ENCODE measurements at places on chromosomes 1 and 21.

- DNase-seq: peak; percentile 50
Measured at GRCh38 chr1:186960861-186961260, 132.1 kb downstream of the PLA2G4A start.

DNA sequence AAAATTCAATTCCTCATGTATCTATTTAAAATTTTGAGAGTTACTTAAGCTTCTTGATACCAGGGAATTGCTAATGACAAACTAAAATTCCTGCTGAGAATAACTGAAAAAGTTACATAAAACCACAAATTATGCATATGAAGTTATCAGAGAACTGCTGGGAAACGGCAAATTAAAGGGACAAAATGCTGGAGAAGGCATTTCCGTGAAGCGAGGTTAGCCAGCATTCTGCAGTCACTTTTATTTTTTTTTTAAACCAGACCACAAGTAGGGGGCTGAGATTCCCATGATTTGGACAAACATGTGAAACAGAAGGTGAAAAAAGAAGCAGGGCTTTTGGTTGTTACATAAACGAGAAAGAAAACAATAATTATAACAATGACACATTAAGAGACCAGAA is 737.6 kb upstream of the CHRM3 start:
- DNase-seq: no peak

- DNase-seq: peak; percentile 92
Measured at GRCh38 chr1:20590306-20590777, 1.4 kb downstream of the CDA start.

DNA sequence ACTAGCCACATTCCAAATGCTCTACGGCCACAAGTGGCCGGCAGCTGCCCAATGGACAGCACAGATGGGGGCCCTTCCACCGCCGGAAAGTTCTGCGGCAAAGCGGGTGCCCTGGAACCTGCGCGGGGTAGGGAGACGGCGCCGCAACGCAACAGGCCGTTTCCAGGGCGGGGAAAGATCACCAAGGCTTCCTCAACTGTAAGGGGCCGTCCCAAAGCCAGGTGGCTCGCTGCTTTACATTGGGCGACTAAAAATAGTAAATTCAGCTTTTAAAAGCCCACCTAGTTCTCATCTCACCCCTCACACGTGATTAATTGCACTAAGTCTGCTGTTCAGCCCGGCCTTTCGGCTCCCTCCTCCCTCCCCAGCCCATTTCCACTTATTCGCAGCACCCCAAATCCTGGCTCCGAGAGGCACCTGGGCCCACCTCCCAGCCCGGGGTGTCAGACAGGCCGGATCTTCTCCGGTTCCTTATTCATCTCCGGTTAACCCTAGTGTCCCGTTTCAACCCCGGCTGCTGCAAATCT is 643 bp downstream of the CFAP298 start:
- peak; percentile 38 for DNase-seq

DNA sequence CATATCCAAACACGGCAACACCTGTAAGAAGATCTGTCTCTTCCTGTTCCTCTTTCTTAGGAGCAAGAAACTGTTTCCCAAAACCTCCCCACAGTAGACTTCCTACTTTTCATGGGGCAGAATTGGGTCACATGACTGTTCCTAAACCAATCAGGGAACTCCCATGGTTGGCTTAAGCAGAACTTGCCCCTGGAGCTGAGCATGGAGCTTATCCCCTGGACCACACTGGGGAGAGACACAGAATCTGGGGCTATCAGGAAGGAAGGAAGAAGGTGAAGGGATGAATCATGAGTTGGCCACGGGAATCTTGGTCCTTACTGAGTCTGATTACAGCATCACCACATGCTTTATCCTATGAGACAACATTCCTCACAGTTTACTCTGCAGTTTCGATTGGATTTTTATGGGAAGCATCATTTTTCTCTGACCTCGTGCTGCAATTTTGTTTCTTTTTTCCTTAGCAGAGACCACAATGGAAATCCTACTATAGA is 81.8 kb downstream of the CDC7 start:
- peak; percentile 97 for DNase-seq

DNA sequence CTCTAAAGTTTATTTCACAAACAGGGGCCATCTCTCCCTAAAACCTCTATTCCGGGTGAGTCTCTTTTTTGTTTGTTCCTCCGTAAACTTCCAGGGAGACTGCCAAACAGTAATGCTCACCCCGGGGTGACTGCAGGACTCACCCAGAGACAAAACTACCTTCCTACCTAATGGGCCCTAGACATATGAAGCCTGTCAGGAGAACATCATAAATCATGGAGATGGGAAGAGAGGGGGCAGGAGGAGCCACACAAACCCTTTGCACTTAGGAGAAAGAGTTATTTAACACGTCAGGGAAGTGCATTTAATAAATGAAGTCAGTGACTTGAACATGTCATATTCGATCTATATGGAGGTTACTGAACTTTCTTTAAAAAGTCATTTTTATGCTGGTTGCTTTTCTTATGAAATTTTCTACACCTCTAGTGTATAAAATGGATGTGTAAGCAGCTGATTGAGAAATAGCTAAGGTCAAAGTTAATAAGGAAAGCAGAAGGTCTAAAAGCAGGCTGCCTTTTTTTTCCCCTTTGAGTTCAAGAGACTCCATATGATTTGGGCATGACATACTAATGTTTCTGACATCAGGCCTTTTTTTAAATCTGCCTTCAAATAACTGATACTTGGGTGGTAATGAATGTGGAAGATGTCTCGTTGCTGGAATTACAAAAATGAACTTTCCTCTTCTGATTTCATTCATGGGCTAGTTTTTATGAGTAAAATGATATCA is 286.9 kb upstream of the USP25 start:
- DNase-seq: peak; percentile 19

GRCh38 chr1:8814865-8815264 is 2.6 kb downstream of the RERE start:
- no peak for DNase-seq

- DNase-seq: no peak
Measured at GRCh38 chr1:20903437-20903836, 116.3 kb upstream of the HP1BP3 start.

DNA sequence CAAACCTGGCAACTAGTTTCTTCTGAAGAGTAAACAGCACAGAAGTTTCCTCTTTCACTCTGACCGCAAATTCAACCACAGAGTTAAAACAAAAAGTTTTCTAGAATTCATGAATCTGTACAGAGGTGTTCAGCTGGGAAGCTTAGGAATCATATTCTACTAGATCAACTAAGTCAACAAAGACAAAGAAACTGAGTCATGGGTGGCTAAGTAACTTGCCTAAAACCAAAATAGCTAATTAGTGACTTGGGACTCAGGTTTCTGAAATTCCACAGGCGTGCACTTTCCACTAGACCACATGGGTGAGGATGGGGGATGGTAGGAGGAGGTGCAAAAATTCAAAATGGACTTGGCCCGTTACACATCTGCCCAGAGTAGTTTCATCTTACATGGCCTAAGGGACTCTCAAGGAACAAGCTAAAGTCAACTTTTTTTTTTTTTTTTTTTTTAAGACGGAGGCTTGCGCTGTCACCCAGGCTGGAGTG is 25.8 kb downstream of the PTPN14 start:
- DNase-seq: peak; percentile 59

DNA sequence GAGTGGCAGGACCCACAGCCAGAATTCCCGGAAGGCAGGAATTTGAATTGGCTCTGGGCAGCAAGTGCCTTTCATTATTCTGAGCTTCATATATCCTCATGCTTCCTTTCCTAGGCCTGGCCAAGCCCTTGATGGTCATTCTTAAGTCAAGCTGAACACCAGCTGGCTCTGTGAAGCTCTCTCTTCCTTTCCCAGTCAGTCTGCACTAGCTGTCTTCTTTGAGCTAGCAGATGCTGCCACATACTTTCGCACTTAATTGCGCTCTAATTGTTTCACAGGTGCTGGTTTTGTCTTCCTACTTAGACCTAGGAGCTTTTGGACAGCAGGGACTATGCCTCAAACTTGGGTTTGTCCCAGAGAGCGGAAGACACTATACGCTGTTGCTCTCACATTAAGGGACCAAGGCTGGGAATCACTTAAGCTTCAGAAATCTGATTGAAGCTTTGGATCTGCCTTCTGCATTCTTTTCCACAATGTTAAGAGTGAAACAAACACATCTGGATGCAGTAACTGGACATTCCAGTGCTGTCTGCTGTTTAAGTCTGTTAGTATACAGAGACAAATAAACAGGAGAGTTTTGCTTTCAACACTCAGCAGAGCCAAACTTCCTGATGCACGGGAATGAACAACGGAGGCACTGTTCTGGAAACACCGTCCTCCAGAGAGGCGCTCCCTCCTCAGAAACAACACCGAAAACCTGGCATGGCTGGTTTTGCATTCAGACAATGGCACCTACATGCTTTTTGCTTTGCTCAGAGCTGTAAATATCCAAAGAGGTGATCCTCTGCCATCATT is 2.2 kb downstream of the TLR5 start:
- peak; percentile 37 for DNase-seq

- no peak for DNase-seq
Measured at GRCh38 chr1:59877108-59877682, 49.4 kb downstream of the CYP2J2 start.

GRCh38 chr1:223110952-223111351 is 32.1 kb downstream of the TLR5 start:
- no peak for DNase-seq

DNA sequence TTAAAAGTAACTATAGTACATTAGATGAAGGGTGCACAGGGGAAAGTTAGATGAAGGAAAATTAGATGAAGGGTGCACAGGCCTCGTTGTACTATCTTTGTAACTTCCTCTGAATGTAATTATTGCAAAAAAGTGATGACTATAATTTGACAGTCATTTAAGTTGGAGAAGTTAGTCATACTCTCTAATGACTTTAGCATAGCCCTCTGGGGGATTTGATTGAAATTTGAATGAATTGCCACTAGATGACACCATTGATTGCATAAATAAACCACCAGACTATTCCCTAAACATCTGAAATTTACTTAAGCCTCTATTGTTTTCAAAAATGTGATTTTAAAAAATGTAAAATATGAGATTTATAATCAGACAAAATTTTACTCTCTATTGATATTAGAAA is 102.6 kb downstream of the TPR start:
- DNase-seq: no peak

- no peak for DNase-seq
Measured at GRCh38 chr1:239367196-239367810, 19.1 kb upstream of the CHRM3 start.

- no peak for DNase-seq
Measured at GRCh38 chr1:19112891-19113696, 97.0 kb downstream of the UBR4 start.

GRCh38 chr1:239819096-239819495 is 272.6 kb upstream of the FMN2 start:
- DNase-seq: no peak

GRCh38 chr1:20100632-20101355 is 18.5 kb downstream of the PLA2G2D start:
- peak; percentile 47 for DNase-seq

GRCh38 chr21:31342348-31342747 is 1.7 kb downstream of the TIAM1 start:
- no peak for DNase-seq

- DNase-seq: no peak
Measured at GRCh38 chr1:32394890-32395432, 720 bp upstream of the BSDC1 start.
